ENCODE measurements at places on chromosomes 3 and 15. TPM values are rescaled to one million over a fixed set of nuclear protein-coding genes. Genes with fewer than 3 reads are reported as not detected.

CFAP100 gene
- total RNA-seq, result not detected

SLC22A14 gene
- total RNA-seq, result not detected

MESP2 gene
- 0.48 TPM for total RNA-seq

- no peak for DNase-seq
Measured at GRCh38 chr3:141193066-141193830, 38.4 kb upstream of the PXYLP1 start.

- no peak for DNase-seq
Measured at GRCh38 chr3:33525232-33525631, 85.0 kb upstream of the UBP1 start.

GRCh38 chr3:18765662-18766061 lies 340.5 kb upstream of the SATB1 start:
- no peak for DNase-seq

- no peak for DNase-seq
Measured at GRCh38 chr15:35281515-35281914, 196.4 kb upstream of the NANOGP8 start.
